ENCODE measurements at places on chromosomes 5 and 9. TPM values are rescaled to one million over a fixed set of nuclear protein-coding genes. Genes with fewer than 3 reads are reported as not detected.
A peak's percentile ranks its signal among the peaks of the same experiment; 100 is the strongest.

- peaks cover 3% of the 10 kb centered on the region for H3K36me3 ChIP-seq
- peaks cover 30% of the 10 kb centered on the region for H3K4me1 ChIP-seq
- peaks cover 2% of the 10 kb centered on the region for H3K27me3 ChIP-seq
- H3K27ac ChIP-seq, result no peak overlapping the region
- DNase-seq, result peak; percentile 23
- no peak overlapping the region for H3K4me3 ChIP-seq
Observed at GRCh38 chr9:68949271-68950000, 64.5 kb downstream of the PRKACG start.

GRCh38 chr9:137809040-137809576 lies 68.5 kb upstream of the CACNA1B start:
- H3K4me1 ChIP-seq, result peaks cover 14% of the 10 kb centered on the region
- DNase-seq, result no peak
- no peak overlapping the region for H3K4me3 ChIP-seq
- H3K27me3 ChIP-seq, result no peaks in the 10 kb centered on the region
- H3K27ac ChIP-seq, result no peak overlapping the region

UBE2QL1 gene
- total RNA-seq, result not detected

DNA sequence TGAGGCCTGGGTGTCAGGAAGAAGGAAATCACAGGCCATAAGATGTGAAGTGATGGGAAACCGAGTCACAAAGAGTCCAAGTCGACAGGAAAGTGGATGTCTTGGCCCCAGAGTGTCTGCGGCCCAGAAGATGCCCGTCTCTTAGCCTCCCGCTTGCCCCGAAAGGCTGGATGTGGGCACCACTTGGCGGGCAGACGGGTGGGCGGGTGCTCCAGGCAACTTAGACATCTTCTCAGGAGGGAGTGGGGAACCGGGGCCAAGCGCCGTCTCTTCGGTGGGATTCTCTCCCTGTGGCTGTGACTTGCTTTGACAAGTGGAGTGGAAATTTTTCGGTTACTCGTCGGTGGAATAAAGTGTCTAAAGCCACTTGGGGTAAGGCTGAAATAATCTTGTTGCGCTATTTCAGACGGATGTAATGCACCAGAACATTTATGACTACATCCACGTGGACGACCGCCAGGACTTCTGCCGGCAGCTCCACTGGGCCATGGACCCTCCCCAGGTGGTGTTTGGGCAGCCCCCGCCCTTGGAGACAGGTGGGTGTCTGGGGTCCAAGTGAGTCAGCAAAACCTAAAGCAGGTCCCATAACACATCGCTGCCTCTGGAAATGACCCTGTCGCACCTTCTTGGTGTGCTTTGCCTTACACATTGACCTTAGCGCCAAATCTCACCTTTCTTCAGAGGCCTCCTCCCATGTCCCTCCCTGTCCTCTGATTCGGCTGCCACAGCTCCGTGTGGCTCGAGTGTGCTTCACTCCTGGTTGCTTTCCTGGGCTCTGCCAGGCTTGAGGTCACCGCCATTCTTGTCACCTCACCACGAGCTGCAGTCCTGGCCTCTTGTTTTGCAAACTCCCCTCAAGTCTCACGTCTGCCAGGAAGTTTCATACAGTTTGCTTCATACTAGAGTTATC lies 20.4 kb upstream of the EXOC3 start:
- H3K4me3 ChIP-seq, result no peak overlapping the region

FGF10 gene
- not detected for total RNA-seq

FGF1 gene
- total RNA-seq, result not detected
